ENCODE measurements at places on chromosomes 4 and X.

DNA sequence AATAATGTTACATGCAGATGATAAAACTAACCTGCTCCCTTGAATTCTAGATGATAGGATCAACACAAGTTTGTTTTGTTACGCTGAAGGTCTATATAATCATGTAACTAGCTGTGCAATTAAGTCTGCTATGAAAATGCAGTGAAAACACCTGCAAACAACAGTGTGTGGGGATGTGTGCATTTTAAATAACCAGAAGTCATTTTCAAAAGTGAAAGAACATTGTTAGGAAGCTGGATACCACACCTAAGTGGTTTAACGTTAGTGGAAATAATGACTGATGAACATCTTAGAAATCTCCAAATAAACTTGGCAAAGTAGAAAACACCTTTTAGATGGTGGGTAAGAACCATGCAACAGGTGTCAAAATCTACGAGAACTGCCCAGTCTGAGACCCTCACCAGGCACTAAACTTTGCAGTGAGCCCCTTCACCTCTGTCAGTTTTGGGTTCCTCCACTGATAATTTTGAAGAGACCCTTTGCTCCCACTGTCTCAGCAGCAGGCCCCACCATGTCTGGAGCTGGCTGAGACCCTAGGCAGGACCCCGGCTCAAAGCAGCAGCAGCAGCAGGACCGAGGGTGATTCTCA is 36.6 kb downstream of the CHST7 start:
- DNase-seq, result no peak

GRCh38 chrX:47564438-47565085 is 3.6 kb downstream of the ARAF start:
- no peak for DNase-seq

DNA sequence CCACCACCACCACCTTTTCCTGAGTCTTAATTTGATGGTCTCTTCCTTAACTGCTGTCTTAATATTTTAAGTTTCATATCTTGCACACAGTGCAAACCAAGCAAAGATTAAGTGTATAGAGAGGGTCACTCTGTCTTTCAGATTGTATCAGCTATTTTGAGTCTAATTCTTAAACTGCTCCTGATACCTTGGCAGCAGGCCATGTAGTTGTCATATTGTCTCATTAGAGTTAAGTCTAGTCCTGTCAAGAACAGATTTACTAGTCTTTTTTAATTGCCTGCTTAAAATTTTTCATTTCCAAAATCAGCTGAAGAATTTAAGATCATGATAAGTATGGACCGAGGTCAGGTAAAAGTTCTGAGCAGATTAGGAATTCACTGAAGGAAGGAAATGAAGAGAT is 51.5 kb downstream of the FHIP1A start:
- no peak for DNase-seq

DNA sequence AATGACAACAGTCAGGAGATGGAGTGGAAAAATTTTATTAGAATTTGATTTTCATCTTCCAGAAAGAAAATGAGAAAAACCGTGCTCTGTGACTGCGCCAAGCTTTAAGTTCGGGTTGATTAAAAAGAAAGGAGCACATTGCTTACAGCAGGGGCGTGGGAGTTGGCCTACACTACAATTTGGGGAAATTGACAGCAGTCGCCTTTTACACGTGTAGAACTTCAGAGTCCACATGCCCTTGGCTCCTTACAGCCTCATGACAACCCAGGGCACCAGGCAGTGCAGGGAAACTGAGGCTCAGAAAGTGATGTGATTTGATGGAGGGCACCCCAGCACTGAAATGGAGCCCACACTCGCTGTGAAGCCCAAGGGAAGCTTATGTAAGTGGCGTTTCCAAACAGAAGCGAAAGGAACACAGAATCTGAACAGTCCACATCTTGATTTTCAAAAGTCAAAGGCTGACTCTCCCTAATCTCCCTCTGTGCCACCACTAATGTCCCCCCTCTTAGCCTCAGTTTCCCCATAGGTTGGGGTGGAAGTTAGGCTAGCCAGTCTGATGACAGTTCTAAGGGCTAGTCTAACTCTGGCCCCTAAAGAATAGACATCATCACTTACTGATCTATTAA is 5.5 kb downstream of the PPP2R2C start:
- no peak for DNase-seq

- no peak for DNase-seq
Measured at GRCh38 chr4:41665636-41666207, 82.8 kb downstream of the PHOX2B start.

GRCh38 chr4:13615161-13615560 is 12.4 kb downstream of the BOD1L1 start:
- no peak for DNase-seq

DNA sequence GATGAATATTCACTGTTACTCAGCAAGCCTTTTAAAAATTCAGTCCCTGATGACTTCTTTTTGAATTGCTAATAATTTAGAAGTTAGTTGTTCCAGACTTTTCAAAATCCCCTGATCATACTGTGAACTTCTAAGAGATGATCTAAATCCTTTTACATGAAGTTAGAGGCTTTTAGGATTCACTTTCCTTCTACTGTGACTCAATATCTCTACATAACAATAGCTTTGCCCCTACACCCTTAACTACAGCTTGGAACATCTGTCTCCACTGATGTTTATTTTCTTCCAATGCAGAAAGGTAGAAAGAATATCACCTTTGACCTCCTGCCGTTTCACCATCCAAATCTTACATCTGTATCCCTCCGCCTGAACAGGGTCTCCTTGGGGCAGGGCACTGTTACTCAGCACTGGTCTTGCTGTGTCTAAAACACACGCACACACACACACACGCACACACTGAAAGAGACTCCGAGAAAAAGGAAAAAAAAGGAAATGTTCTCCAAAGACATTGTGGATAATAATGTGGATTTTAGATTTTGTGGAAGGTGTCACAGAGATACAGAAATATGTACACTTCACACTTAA is 111.6 kb upstream of the GPRIN3 start:
- DNase-seq, result no peak
